NCI-H226 (cell line): ENCODE measurements at places on chromosomes 1 and 21.

GRCh38 chr1:163983097-163983496, 575.9 kb upstream of the PBX1 start:
- no peak for DNase-seq

GRCh38 chr1:28512058-28512611, 6.3 kb downstream of the RCC1 start:
- DNase-seq: no peak

GRCh38 chr1:41640141-41640751, 155.8 kb upstream of the EDN2 start:
- no peak for DNase-seq

DNA sequence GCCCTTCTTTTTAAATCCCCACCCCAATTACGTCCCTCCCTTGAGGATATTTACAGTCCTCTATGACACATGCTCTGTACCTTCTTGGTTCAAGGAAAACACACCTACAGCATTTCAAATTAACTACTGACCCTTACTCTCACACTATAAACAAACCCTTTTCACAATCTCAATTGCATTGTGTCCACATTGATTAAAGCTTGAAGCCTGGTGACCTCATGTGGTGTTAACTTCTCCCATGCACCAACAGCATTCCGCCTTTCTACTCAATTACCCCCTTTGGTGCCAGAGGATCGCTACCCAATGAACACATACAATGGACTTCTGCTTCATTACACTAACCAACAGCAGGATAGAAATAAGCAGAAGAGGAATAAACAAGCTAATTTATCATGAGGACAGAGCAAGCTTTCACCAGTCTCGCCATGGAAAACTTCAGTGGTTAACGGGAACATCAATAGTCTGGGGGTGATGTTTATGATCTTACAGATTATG, 15.2 kb downstream of the WLS start:
- no peak for DNase-seq

DNA sequence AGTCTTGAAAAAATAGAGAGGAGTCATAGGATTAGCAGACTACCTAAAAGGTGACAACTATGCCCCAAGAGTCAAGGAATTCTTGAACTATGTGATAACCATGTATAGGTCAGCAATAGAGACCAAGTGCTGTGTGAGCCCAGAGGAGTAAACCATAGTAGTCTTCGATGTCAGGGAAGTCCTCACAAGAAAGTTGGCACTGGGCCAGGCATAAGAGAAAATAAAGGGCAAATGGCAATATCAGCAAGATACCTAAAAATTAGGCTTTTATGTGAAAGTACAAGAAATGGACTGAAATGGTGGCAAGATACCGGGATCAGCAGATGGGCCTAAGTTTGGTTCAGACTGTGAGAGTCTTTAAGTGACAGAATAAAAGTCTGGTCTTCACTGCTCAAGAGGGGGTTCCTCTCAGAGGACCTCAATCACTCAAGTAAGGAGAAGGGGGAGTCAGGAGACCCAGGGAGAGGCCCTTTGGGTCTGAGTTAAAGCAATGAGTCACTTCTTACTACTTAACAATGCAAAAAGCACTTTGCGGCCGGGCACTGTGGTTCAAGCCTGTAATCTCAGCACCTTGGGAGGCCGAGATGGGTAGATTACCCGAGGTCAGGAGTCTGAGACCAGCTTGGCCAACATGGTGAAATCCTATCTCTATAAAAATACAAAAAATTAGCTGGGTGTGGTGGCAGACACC, 95.0 kb downstream of the TEX35 start:
- DNase-seq: peak; percentile 49

- DNase-seq: no peak
These were observed 154.9 kb upstream of the CD34 start for GRCh38 chr1:208065862-208066261.
